A172 (cell line): ENCODE measurements at places on chromosomes 1 and 21.
A peak's percentile ranks its signal among the peaks of the same experiment; 100 is the strongest.

- DNase-seq = no peak
Measured at GRCh38 chr1:14426854-14427253, 171.6 kb upstream of the KAZN start.

DNA sequence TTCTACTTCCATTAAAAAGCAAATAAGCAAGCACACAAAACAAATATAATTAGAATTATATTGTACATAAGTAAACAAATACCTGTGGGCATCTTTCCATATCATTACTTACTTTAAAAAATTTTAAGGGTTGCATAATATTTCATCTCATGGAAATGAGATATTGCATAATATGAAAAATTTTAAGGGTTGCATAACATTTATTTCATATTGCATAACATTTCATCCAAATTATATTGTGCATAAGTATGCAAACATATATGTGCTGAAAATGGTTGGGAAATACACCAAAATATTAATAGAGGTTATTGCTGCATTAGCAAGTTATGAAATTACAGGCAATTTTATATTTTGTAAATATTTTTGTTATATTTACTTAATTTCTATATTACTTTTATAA, 213.7 kb downstream of the KCNH1 start:
- no peak for DNase-seq

- no peak for DNase-seq
Measured at GRCh38 chr1:53299233-53299632, 28.6 kb downstream of the LRP8 start.

GRCh38 chr1:78972723-78973122, 33.8 kb downstream of the ADGRL4 start:
- DNase-seq = no peak

GRCh38 chr1:119978018-119978505, 81.7 kb upstream of the ADAM30 start:
- DNase-seq = no peak

DNA sequence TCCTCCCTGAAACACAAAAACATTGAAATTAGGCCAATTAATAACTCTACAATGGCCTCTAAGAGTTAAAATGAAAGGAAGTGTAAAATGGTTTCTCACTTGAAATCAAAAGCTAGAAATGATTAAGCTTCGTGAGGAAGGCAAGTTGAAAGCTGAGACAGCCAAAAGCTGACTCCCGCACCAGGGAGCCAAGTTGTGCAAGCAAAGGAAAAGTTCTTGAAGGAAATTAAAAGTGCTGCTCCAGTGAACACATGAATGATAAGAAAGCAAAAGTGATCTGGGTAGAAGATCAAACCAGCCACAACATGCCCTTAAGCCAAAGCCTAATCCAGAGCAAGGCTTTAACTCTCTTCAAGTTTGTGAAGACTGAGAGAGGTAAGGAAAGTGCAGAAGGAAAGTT, 22.8 kb downstream of the CYYR1 start:
- no peak for DNase-seq

DNA sequence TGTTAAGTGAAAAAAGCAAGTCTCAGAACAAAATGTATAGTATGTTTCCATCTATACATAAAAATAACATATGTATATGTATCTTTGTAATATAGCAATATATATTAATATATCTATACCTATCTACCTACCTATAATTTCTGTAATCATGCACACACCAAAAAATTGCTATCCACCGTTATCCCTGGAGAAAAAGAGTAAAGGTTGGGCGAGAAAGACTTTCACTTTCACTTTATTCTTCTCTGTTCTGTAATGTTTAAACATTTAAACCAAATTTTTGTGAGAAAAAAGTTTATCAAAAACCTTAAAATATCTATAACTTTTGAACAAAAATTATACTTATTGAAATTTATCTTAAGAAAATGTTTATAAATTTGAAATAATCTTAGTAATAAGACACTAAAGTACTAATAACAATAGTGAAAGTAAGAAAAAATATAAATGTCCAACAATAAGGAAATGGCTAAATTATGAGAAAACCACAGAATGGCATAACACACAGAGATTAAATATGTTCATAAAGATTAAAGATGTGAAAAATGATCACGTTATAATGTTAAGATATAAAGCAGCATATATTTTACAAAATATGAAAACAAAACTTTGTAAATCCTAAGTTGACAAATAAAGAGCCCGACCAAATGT, 74.0 kb upstream of the LRRC53 start:
- peak; percentile 2 for DNase-seq

GRCh38 chr1:24878045-24878444, 52.0 kb downstream of the RUNX3 start:
- DNase-seq = no peak

GRCh38 chr1:43577655-43578542, 47.2 kb downstream of the PTPRF start:
- no peak for DNase-seq

DNA sequence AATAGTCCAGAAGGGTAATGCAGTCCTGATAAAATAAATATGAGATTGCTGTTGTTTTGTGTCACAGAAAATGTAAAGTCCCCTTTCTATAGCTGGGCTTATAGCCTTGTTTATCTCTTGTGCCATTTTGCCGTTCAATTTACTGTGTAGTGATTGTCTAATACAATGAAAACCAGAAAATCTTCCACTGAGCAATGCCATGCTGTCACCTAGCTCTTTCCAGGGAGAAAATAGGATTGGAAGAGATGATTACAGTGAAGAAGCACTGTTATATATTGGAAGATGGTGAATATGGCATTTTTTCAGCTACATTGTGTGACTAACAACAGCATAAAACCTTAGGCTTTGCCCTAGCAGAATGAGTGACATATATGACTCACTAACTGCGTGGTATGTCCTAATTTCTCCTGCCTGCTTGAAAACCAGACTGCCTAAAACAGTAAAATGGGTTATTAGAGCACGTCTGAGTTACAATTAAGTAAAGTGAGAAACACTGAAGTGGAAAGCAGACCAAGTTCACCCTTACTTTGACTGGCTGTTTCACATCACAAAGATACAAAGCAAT, 332.4 kb upstream of the ZP4 start:
- peak; percentile 25 for DNase-seq

GRCh38 chr1:91798740-91799139, 87.2 kb downstream of the TGFBR3 start:
- DNase-seq = no peak

DNA sequence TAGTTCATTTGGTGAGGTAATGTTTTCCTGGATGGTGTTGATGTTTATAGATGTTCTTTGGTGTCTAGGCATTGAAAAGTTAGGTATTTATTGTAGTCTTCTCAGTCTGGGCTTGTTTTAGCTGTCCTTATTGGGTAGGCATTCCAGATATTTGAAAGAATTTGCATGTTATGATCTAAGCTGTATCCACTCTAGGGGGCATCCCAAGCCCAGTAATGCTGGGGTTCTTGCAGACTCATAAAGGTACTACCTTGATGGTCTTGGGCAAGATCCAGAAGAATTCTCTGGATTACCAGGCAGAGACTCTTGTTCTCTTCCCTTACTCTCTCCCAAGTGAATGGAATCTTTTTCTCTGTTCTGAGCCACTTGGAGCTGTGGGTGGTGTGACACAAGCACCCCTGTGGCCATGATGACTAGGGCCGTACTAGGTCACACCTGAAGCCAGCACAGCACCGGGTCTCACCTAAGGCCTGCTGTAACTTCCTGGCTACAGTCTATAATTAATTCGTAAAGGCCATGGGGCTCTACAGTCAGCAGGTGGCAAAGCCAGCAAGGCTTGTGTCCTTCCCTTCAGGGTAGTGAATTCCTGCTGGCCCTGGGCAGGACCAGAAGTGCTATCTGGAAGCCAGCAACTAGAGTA, 74.8 kb upstream of the PDE4B start:
- no peak for DNase-seq

DNA sequence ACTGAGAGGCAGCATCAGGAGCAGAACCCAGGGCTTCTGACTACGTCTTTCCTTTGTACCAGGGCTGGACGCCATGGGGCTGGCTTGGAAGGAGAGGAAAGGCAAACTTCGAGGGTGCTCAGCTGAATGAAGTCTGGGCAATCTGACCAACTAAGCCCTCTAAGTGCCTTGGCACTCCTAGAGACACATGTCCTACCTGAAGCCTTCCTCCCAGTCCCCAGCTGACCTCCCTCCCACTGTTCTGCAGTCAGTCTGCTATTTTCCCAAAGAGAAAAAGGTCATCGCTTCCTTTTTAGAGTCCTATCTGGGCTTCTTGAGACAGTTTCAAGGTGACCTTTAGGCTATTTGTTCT, 5.2 kb downstream of the SLC9A1 start:
- DNase-seq = no peak

DNA sequence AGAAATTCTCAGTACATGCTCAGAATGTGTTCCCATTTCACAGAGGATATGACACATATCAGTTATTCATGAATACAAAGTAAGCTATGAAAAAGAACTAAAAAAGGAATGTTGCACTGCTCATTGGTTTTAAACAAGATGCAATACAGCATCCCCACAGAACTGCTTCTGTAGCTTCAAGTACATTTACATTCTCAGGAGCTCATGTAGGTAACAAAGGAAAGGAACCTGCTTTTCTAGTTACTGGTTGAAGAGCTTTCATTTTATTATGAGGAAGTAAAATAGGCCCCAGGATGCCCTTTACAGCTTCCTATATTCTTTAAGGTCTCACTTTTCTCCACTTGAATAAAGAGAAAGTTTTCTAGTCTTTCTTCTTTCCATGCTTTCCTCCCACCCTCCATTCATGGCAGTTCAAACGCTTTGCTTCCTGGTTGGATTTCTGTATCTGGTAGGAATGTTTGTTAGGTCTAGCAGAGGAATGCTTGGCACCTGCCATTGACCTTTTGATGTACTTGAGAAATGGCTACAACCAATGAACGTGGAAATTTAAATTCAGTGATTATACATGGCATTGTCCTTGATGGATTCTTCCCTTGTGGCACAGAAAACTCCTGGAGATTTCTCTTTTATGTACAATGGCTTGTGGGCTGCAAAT, 27.1 kb upstream of the KCNK2 start:
- no peak for DNase-seq

GRCh38 chr1:194538453-194538852, 1352.0 kb upstream of the B3GALT2 start:
- no peak for DNase-seq

GRCh38 chr1:243712242-243712641, 137.8 kb downstream of the AKT3 start:
- DNase-seq = no peak

DNA sequence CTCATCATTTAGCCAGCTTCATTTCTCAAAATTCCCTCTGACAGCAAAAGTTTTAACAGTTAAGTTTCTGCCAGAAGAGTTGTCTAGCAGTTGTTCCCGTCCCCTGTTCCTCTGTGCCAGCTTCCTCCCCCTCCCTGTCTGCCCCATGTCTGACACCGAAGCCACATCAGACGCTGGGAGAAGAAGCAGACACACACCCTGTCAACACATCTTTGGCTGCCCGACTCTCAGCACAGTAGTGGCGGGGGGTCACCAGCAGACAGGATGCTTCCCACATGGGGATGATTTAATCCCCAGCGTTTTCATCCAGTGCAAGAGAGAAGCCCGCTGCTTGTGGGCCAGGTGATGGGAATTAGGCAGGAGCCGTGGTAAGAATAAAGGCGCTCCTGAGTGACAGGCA, 379.4 kb upstream of the RUNX1 start:
- no peak for DNase-seq

DNA sequence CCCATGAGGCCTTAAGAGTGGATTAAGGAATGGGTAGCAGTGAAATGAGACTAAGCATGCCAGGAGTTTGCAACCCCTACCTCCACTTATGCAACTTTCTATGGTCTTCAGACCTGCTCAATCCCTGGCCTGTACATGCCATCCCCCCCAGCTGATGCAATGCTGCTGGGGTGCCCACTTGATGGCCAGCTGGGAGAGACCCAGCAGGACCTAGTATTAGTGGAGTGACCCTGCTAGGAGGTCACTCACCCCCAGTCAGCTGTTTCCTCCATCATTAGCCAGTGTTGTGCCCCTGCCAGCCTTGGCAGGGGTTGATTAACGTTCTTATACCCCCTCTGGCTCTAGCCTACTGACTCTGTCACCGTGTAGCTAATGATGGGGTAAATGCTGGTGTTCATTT, 236.6 kb downstream of the DYRK1A start:
- no peak for DNase-seq

DNA sequence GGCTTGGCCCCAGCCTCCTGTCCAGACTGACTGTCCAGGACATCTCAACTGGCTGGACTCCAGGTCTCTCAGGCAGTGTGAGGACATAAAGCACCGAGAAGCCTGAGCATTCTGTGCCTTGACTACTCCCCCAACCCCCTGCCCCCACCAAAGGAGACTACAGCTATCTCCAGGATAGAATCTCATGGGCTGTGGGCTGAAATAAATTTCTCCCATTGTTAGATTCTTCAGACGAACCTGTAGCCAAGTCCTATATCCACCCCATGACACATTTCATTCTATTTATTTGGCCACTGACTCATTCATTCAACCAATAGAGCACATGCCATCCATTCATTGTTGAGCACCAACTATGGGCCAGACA, 11.4 kb downstream of the VWA5B1 start:
- no peak for DNase-seq

GRCh38 chr1:177384461-177384860, 213.7 kb downstream of the BRINP2 start:
- DNase-seq = no peak

DNA sequence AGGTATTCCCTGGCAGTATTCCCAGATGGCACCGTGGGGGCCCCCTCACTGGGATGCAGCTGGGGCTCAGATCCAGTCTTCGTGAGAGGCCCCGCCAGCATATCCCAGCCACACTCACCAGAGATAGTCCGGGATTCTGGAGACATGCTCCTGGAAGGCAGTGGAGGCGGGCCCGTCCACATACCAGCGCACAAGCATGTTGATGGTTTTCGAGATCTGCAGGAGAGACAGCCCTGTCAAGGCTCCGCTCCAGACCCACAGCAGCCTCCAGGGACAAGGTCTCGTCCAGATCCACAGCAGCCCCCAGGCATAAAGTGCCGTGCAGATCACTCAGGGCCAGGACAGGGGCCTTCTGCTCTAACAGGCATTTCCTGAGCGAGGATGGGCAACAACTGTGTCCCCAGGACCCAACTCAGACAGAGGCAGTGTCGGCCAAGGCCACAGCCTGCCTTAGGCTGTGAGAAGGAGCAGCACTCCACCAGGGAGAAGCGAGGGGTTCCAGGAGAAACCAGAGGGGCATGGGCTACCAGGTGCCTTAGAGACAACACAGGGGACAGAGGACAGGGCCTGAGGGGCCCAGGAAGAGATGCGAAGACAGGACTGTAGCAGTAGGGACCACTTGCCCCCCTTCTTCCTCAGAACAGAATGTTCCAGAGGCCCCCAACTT, 14.8 kb downstream of the LSS start:
- no peak for DNase-seq

DNA sequence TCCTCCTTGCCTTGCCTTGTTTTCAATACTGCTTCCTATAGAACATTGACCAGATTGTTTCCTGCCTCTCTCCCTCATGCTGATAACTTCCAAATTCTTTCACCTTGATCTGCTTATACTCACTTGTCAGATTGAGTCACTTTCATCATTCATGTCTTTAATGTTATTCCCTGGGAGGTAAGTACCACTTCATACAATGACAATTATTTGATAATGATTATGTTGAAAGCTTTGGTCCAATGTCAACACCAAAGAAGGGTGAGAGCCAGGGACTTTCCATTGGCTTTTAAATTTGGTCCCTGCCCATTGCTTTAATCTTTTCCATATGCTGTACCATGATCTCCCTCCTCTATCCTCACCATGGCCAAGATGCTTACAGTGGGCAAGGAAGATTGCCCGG, 137.4 kb downstream of the SYT2 start:
- DNase-seq = no peak

- no peak for DNase-seq
Measured at GRCh38 chr1:185213091-185213490, 56.1 kb downstream of the SWT1 start.
